GM04503 (cell line): ENCODE measurements at places on chromosomes 12 and 14.
A peak's percentile ranks its signal among the peaks of the same experiment; 100 is the strongest.

GRCh38 chr12:105342464-105342863 is 12.0 kb downstream of the C12orf75 start:
- DNase-seq = no peak

GRCh38 chr14:69289811-69290520 is 30.0 kb downstream of the GALNT16 start:
- DNase-seq = no peak

GRCh38 chr14:52919971-52920370 is 30.9 kb downstream of the FERMT2 start:
- peak; percentile 30 for DNase-seq

DNA sequence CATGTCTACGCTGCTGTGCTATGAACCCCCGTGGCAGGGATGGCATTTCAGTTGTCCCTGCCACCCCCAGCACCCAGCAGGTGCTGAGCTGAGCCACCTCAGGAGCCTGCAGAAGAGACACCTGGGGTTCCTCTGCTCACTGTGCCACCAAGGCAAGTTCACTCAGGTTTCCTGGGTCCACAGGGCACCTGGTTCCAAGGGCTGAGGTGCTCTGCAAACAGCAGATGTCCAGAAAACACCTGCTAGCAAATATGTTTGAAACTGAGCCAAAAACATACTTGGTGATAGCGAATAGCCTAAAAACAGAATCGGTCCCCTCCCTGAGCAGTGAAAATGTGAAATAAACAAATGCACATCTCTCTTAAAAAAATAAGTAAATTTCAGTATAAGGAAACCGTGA is 35.6 kb upstream of the GPR68 start:
- DNase-seq = no peak

DNA sequence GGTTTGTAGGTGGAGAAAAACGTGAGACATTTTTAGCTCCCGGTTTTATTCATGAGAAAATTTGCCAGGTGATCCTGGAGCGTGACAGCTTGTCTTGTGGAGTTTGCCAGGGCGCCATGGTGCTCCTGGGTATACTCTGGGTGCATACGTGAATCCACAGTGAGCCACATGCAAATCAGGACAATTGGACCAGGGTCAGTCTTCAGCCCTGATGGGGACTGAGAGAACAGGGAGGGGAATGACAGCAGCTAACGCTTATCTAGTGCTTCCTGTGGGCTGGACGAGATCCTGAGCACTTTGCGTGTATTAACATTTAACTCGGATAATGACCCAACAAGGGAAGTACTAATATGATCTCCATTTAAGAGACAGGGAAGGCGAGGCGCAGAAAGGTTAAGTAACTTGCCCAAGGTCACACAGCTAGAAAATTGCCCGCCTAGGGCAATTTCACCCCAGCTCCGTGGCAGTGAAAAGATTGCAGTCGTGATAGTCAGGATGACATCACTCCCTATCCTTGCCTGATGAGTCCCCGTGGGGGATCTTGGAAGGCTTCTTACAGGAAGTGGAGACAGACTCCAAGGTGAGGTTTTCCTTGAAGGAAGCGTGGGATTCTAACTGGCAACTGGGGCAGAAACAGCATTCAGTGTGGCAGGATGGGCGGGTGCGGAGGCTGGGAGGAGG is 118.4 kb upstream of the NCOR2 start:
- DNase-seq = no peak
